ENCODE measurements at places on chromosomes 5 and 9.

- no peak for DNase-seq
Observed at GRCh38 chr5:166497496-166498104, 1793.8 kb upstream of the WWC1 start.

DNA sequence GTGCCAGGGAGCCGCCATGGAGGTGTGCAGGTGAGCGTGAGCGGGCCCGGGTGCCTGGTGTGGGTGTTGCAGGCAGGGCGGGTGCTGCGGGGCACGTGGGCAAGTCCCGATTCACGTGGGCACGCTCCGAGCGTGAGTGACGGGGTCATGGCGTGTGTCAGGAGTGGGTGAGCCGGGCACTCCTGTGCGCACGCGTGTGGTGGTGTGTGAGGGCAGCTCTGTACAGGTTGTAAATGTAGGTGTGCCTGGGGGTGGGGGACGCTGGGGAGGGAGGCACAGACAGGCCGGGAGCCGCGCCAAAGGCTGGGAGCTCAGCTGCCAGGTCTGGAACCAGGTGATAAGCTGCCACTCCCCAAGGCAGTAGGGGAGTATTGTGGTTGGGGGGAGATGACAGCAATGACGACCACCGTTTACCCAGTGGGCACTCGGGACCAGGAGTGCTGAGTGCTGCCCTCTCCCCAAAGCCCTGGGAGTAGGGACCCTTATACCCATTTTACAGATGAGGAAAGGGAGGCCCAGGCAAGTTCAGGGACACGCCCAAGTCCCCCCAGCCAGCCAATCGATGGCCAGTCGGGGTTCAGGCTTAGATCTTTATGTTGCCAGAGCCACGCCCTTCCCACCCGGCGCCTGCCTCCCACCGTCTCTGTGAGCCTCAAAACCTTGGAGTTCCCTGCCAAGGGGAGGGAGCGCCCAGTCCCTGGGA lies 9.6 kb downstream of the NCS1 start:
- no peak for DNase-seq

DNA sequence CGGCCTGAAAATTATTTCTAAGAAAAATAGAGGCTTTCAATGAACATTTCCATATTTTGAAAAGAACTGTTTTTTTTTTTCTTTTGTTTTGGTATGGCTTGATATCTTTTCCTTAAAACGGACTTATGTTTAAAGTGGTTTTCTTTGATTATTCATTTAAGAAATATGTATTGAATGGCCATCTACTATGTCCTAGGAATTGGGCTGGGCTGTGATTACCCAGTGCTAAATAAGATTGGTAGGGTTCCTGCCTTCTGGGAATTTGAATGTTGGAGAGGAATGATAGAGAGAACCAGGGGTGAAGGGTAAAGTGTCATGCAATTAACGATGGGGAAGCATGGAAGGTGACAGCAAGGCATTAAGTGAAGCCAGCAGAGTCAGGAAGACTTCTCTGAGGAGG lies 33.2 kb downstream of the TNFSF8 start:
- no peak for DNase-seq

DNA sequence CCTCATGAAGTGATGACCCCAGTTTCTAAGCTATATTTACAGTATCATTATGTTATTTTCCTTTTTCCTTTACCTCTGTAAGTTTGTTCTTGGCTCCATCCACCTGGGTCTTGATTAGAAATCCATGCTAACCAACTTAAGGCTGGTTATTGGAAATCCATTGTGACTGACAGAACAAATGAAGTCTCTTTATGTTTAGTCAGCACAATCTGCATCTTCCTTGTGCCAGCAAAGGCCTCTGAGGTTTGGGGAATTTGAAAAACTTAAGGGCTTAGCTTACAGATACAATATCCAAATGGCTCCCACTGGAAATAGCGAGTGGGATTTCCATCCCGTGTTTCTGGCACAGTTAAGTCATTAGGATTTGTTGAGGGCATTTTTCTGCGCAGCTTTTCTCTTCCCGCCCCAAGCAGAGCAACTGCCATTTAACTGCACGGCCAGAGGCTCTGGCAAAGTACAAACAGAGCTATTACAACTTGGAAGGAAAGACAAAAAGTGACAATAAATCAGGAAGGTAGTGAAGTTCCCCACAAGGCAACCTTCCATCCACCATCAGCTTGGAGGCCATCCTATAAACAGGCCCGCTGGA lies 64.2 kb downstream of the DCP2 start:
- no peak for DNase-seq

DNA sequence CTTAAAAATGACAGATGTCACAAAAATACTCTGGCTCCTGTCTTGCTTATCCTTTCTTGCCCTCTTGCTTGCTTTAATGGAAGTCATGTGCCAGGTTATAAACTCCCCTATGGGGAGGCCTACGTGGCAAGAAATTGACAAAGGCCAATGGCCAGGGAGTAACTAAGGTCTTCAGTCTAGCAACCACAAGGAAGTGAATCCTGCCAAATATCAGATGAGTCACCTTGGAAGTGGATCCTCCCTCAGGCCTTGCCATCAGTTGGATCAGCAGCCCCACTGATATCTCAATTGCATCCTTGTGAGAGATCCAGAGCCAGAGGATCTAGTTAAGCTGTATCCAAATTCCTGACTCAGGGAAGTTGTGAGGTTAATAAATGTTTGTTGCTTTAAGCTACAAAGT lies 82.8 kb downstream of the CAAP1 start:
- DNase-seq = no peak

DNA sequence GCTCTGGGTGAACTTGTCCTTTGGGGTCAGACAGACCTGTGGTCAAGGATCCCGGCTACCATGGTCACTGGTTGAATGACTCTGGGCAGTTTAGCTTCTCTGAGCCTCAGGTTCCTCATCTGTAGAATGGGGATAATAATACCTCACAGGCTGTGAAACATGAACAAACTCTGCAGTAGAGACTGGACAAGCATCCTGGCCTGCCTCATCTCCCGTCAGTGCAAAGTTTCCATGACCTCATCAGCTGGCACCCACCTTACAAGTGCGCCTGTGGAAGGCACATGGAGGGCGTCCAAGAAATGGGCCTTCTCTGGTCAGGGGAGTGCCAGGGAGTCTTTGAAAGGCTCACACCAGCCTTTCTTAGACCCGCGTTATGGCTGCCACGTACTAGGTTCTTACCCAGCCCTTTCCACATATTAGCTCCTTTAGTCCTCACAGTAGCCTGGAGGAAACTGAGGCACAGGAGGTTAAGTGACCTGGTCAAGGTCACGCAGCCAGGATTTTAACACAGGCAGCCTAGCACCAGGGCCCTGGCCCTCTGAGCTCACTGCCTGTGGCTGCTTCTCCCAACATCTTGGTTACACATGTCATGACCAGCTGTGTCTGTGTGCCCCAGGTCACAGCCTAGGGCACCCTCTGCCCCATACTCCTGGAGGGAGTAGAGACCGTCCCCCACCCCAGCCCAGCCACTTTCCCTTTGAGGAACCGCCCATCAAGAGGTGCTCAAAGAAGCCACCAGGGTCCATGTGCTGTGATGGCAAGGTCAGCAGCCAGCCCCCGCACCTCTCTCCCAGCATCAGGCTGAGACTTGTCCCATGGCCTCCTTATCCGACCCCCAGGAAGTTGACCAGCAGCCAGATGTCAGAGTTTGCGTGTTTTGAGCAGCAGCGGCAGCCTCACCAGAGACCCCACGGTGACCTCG lies 39.4 kb upstream of the RPL26L1 start:
- DNase-seq = no peak
